ENCODE measurements at places on chromosomes 1 and 21.
A peak's percentile ranks its signal among the peaks of the same experiment; 100 is the strongest.

DNA sequence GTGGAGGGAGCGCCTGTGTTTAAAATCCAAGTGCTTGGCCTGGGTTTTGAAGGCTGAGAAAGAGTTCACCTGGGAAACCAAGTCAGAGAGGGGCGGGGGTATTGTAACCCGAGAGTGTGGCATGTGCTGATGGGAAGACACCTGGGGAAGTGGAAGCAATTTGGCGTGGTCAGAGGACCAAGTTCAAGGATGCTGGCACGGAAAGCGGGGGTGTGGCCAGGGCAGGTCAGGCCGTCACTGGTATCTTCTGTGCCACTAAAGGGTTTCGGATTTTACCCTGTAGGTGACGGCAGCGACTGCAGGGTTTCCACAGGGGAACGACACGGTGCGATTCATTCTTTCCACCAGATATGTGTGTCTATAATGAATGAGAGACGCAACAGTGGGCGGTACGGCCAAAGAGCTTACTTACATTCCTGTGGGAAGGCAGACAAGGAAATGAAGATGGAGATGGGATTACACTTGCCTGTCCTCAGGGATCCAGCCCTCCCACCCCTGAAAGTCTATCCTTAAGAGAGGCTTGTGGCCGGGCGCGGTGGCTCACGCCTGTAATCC is 31.3 kb downstream of the CA6 start:
- peak; percentile 87 for DNase-seq

GRCh38 chr21:27233514-27234115 is 266.7 kb upstream of the ADAMTS5 start:
- DNase-seq: no peak

DNA sequence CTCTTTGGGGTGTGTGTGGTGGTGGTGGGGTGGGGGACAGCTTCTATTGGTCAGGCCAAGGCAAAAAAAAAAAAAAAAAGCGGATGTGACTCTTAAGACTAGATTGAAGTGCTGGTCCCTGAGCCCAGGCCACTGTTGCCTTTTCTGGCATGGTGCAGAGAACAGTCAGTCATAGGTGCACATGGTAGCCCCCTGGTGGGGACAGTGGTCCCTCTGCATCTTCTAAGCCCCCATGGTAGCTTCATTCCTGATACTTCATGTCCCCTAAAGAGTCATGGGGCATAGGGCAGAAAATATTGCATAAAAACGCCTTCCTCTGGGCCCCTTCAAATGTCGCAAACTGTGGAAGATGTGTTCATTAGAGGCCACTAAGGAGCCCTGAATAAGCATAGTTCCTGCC is 371.8 kb downstream of the NPHP4 start:
- DNase-seq: no peak

DNA sequence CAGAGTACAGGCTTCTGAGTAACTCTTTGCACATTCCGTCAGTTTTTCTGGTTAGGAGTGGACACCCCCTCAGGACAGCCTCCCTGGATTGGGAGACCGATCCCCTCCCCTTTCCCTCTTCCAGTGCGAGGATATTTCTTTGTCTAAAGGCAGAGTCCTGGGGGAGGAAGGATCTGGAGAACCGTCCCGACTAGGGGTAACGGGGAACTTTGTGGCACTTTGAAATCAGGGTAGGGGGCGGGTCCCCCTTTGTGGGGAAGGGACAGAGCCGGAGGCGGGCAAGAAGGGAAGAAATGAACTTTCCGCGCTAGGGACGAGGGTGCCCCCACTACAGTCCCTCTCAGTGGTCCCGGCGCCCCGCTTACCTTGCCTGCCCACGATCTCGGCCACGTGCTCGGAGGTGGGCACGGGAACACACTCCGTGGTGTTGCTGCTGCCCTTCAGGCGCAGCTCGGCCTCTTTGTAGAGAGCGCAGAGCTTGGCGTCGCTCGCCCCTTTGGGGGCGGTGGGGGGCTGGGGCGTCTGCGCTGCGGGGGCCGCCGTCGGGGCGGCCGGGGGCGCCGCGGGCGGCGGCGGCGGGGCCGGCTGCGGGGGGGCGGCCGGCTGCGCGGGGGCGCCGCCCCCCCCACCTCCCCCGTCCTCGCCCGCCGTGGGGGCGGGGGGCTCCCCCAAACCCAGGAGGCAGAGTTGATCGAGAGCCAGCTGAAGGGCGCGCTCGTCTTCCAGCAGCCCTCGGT is 917 bp downstream of the MEX3A start:
- no peak for DNase-seq

DNA sequence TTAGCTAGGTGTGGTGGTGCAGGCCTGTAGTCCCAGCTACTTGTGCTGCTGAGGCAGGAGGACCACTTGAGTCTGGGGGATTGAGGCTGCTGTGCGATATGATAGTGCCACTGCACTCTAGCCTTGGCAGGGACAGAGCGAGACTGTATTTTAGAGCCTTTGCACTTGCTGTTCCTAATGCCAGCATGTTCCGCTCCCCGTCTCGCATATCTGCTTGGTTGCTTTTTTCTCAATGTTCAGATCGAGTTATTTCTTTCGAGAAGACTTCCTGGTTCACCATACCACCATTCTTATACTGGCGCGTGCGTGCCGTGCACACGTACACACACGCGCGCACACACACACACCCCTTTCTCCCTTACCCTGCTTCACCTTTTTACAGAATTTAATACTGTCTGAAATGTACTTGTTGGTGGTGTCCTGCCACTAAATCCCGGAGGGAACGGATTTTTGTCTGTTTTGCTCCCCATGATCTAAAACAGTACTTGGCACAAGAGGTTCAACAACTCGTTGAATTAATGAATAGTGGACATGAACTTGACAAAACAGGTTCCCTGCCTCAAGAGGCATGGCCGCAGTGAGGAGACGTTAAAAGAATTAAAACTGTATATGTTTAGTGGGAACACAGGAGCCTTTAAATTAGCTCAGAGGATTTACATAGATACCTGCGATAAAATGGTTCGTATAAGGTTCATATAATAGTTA is 1.1 kb upstream of the RPRD2 start:
- no peak for DNase-seq

DNA sequence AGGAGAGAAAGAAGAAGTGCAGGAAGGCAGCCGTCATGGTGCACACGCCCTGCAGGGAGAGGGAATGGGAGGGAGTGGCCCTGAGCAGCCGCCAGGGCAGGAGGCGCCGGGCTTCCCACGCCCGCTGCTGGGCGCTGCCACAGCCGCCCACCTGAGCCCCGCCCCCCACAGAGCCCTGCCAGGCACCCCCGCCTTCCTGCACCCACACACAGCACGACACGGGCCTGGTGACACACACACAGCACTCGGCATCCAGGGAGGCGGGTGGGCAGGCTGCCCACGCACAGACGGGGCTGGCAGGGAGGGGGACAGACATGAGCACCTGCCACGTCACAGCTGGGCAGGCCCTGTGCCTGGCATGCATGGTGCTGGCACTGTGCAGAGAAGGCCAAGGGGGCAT is 27.5 kb downstream of the ADGRB2 start:
- peak; percentile 53 for DNase-seq

DNA sequence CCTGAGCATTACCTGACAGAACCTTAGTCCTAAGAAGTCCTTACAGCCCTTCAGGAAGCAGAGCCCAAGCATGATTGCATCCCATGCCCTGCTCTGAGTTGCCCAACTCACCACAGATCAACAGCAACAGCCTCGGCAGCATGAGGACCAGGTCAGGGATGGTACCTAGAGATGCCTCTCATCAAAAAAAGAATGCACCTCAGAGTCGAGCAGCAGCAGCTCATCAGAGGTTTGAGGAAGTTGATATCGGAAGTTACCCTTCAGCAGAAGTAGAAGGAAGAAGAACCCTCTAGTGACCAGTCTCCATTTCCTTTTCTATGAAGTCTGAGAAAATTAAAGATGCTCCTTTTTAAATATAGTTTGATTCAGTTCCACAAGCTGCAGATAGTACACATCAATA is at the start of gene FCRL1:
Gene FCRL1, minus strand, starts transcription at position 225 of the 400 bp plus-strand sequence. Its CDS starts 83 bp downstream, at position 142.
- DNase-seq: no peak

- DNase-seq: no peak
These were observed 3.0 kb upstream of the OTUD3 start for GRCh38 chr1:19879227-19879626.

DNA sequence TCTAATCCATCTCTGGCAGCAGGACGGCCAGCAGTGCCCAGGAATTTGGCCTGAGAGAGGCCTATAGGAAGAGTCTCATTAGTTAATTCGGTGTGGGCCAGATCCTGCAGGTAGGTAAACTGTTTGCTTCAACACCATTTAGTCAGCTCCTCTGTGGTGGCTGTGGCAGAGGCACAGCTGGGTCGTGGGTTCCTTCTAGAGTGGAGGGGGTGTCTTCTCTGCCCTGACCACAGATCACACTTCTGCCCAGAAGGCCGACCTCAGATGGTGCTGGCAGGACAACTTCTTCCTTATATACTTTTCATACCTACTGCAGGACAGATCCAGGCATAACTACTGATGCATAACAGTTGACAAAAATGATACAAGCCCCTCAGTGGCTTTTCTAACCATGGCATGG is 281.4 kb downstream of the RPS6KC1 start:
- DNase-seq: no peak

DNA sequence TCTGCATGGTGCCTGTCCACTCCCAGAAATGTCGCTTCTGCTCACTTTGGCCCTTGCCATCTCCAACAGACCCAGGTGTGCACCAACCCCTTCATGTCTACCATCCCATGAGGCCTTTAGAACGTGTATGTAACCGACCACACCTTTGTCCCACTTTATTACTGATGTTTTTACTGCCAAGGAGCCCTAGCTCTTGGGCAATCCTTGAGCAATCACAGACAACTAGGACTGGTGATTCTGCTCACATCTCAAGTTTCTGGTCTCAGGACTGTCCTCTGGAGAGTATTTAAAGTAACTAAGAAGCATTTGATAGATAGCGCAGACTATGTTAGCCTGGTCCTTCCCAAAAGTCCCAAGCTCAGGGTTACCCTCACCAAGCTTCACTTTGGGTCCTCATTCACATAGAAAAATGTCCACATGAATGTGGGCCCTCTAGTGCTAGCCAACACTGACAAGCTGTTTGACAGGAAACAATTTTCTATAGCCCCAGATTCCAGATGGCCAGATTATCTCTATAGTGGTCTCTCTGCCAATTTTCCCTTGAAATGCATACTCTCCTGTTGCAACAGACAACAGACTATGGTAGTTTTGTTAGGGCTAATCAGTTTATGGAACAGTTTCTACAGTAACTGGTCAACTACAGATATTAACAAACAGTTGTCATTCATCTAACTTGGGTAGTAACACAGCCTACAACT is 6.9 kb upstream of the TMEM81 start:
- no peak for DNase-seq

DNA sequence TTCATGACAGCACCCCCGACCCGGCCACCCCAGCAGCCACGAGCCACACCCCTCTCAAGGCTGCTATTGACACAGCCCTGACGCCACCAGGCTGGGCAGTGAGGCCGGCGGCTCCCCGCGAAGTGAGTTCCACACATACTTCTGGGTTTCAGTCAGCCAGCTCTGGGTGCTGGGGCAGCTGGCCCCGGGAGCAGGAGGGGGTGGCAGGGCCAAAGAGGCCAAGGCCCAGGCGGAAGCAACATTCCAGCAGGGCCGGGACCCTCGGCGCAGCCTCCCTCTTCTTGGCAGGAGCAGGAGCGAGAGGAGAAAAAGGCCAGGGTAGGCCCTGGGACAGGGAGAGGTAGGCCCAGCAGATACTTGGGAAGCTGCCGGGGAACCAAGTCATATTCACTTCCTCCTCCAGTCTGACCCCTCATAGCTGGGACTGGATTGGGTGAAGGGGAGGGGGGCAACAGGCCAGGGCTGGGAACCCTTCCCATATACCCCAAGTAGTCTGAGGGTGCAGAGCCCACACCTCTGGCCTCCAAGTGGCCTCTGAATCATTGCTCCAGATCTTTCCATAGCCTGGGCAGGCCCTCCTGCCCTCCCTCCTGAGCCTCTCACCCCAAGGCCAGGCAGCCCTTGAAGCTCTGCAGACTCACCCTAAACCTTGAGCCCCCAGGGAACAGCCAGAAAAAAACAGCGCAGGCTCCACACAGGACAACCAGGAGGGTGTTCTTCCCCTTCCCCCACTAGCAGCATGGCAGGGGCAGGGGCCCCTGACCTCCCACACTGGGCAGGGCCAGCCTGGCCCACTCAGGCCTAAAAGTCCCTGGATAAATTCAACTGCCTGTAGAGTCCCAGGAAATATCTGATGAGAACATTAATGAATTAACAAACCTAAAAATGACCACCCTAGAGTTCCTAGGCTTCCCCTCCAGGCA is 5.7 kb downstream of the HSPG2 start:
- DNase-seq: no peak

GRCh38 chr1:24015221-24016210 is 35.4 kb upstream of the SRSF10 start:
- no peak for DNase-seq

- DNase-seq: no peak
These were observed 6.4 kb downstream of the INPP5B start for GRCh38 chr1:37940299-37940947.

- no peak for DNase-seq
These were observed 8.5 kb downstream of the SIKE1 start for GRCh38 chr1:114771992-114772391.

DNA sequence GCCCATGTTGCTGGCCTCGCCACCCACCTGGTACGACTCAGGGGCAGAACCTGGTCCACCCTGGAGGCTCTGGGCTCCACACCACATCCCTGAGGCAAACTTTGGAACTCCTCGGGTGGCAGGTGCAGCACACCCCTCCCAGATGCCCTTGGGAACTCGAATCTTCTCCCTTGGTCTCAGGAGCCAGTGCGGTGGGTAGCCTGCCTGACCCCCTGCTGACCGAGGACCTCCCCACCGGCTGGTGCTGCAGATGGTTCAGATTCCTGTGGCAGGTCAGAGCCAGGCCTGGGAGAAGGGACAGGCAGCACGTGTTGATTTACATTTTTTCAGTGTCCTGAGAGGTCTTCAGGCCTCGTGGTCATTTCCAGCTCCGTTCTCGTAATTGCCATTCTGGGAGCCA is 6.3 kb upstream of the CFAP410 start:
- no peak for DNase-seq

GRCh38 chr1:25544819-25545218 is 1.4 kb downstream of the LDLRAP1 start:
- no peak for DNase-seq

DNA sequence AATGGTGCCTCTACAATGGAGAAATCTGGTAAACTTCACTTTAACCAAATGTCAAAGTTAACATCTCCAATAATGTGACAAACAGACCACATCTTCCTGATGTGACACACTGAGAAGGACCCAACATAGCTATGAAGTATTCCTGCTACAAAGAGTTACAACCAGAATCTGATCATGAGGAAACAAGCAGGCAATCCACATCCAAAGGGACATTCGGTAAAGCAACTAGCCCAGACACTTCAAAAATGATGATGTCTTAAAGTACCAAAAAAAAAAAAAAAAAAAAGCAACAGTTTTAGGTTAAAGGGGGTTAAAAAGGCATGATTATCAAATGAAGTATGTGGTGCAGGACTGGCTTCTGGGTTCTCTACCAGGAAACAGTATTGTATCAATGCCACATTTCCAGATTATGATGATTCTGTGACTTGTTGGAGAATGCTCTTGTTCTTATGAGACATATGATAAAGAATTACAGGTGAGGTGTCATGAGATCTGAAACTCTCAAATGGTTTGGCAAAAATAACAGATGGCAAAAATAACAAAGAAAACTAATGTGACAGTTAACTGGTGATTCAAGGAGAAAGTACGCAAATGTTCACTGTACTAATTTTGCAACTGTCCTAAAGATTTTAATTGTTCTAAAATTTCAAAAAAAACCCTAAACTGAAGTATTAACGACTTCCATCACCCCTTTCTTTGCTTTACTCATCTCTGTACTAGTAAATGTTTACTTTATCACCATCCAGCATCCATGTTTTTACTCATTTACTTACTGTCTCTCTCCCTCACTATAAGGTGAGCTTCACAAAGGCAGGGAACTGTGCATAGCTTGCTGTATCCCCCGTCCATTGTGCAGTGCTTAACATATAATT is 2.8 kb downstream of the CD58 start:
- DNase-seq: no peak
